ENCODE measurements at places on chromosomes 12 and 14.
A peak's percentile ranks its signal among the peaks of the same experiment; 100 is the strongest.

DNA sequence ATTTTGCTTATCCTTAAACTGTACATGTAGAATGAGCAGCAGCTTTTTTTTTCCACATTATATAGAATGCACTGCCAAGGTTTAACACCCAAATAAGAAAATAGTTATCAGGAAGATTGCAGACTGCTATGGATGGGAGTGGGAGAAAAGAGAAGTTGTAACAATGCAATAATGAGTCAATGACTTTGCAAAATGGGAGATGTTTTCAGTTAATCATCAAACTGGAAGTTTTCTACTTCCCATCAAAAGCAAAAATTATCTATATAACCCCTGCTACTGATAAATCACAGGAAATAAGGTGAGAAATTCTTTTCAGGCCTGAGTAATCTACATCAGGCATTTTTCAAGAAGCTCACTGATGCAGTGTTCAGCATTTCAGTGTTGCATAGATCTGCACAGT, 309.1 kb downstream of the GXYLT1 start:
- no peak for DNase-seq

GRCh38 chr12:94049718-94050117, 98.7 kb upstream of the PLXNC1 start:
- no peak for DNase-seq

DNA sequence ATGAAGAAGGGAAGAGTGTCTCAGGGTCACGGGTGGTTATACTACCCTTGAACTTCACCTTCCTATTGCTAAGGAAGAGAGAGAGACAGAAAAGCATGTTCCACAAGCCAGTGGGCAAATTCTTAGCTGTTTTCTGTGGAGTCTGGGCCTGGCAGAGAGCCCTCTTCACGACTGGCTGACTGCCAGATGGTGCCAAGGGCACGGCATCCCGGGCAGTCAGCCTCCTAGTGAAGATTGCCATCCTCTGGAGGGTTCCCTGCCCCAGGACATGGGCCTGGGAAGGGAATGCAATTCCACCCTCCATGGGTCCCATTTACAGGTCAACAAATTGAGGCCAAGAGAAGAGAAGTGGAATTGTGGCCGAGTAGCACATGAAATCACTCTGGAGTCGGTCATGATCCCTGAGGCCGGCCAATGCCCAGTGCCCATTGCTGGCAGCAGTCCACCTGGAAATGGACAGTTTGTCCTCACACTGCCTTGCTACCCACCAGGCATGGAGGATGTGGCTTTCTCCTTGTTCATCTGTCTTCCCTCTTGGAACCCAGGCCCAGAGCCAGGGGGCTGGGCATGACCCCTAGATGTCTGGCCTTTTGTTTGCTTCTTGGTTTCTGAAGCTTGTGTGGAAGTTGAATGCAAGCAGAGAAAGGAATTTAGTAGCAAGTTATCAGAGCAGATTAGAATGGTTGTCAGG, 9.9 kb downstream of the TUNAR start:
- no peak for DNase-seq

- no peak for DNase-seq
Measured at GRCh38 chr14:71651228-71651627, 281.0 kb upstream of the RGS6 start.

GRCh38 chr14:50452296-50452695, 55.6 kb upstream of the CDKL1 start:
- DNase-seq, result no peak

GRCh38 chr14:74675219-74675618, 37.7 kb downstream of the AREL1 start:
- no peak for DNase-seq

GRCh38 chr12:117878605-117879004, 90.2 kb downstream of the KSR2 start:
- no peak for DNase-seq

DNA sequence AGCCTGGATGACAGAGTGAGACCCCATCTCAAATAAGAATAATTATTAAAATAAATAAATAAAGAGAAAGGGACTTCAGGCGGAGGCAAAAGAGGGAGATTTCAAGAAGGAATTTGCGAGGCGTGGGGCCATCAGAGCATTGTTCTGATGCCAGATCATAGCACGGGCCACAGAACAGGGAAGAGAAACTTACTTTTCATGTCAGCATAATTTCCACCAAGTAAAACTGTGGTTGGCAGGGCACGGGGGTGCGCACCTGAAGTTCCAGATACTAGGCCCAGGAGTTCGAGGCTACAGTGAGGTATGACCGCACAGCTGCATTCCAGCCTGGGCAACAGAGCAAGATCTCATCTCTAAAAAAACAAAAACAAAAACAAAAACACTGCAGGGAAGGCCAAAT, 11.0 kb upstream of the PLBD1 start:
- DNase-seq, result no peak

DNA sequence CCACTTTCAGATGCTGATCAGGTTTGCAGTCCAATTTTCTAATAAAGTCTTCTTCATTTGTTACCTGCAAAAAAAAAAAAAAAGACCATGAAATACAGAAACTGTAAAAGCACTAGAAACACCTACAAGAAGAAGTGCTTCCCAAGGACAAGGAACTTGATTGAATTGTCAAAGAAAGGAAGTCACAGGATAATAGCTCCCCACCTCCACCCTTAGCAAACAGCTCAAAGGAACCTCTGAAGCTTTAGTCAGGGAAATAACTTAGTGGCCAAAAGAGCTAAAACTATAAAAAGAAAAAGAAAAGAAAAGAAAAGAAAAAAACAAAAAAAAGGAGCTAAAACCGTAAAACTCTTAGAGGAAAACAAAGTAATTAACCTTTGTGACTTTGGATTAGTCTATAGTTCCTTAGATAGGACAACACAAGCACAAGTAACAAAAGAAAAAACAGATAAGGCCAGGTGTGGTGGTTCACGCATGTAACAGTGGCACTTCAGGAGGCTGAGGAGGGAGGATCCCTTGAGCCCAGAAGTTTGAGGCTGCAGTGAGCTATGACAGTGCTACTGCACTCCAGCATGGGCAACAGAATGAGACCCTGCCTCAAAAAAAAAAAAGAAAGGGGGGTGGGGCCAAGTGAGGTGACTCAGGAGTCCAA, 28.5 kb downstream of the ZFYVE1 start:
- no peak for DNase-seq

GRCh38 chr12:112878488-112878887, 28.3 kb upstream of the OAS1 start:
- no peak for DNase-seq

DNA sequence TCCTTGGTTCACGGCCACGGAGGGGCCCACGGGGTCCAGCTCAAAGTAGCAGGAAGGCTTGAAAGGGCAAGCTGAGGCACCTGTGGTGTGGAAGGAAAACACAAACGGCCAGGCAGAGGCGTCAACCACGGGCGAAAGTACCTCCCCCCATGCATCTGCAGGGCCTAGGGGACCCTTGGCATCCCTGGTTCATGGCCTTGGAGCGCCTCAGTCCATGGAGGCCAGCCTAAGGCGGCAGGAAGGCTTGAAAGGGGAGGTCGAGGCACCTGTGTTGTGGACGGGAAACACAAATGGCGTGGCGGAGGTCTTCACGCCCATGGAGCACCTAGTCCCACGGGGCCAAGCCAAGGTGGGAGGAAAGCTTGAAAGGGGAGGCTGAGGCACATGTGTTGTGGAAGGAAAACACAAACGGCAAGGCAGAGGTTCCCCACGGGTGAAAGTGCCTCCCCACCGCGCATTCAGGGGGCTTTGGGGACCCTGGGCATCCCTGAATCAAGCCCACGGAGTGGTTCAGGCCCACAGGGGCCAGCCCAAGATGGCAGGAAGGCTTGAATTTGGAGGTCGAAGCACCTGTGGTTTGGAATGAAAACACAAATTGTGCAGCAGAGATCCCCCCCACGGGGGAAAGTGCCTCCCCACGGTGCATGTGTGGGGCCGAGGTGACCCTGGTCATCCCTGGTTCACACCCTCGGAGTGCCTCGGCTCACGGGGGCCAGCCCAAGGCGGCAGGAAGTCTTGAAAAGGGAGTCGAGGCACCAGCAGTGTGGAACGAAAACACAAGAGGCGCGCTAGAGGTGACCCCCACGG, 380.8 kb downstream of the ALG10 start:
- DNase-seq, result no peak

- DNase-seq, result no peak
Measured at GRCh38 chr14:44768935-44769334, 192.8 kb downstream of the KLHL28 start.

DNA sequence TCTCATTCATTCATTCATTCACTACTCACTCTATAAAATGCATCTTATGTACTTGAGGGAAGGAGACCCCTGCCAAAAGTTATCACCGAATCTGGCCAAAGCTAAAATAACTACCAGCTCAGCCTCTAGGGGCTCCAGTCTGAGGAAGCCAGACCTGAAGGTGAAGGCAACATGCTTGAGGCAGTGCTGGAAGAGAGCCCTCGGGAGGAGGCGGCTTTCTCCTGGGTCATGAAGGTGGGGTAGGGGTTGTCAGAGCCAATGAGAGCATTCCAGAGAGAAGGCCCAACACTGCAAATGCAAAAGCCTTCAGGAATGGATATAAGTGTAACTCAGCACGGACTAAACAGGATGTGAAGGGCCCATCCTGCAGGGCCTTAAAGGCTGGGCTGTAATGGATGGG, 62.4 kb downstream of the GSC start:
- no peak for DNase-seq

GRCh38 chr12:122349078-122349477, 73.4 kb downstream of the CLIP1 start:
- no peak for DNase-seq

GRCh38 chr12:49956663-49957569, 4.8 kb upstream of the AQP5 start:
- no peak for DNase-seq

DNA sequence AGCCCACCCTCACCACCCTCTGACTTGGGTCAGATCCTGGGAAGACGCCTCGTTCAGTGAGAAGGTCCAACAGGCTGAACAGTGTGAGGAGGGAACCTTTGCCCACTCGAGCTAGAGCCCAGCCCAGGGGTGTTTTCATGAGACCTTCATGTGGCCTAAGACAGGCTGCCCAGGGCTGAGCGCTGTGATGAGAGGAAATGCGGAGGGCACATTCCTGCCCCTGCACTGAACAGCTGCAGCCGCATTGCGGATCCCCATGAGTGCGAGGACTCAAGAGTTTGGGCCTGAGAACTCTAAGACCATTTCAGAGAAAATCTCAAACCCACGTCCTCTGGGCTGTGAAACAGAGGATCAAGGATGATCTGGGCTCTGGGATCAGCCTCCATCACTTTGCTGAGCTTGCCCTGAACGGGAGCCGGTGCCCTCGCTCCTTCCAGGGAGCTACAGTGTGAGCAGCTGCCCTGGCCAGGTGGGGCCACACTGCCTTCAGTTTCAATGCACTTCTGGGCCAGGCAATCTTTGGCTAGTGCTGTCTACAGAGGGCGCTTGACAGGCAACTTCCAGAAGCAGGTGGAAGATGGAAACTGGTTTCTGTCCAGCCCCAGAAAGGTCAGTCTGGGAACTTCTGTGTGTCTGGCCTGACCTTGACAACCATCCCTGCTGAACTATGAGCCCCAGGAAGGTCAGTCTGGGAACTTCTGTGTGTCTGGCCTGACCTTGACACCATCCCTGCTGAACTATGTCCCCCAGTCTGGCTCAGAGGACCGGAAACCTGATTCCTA, 43.5 kb upstream of the P2RX7 start:
- DNase-seq, result no peak

DNA sequence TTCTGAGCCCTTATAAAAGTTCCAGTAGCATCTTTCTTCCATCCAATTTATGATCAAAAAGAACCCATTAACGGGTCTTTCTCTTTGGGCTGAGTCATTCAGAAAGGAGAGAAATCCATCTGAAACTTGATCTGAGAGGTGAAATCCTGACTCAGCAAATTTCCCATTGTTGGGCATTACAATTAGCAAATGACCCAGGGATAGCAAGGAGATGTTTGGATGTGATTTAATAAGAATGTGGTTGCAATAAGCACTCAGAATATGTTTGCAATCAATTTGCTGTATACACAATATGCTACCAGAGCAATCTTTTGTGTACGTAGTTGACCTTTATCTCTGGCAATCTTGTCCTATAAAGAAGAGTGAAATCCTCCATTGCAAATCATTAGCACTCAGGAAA, 122.7 kb downstream of the CCDC60 start:
- DNase-seq, result no peak

DNA sequence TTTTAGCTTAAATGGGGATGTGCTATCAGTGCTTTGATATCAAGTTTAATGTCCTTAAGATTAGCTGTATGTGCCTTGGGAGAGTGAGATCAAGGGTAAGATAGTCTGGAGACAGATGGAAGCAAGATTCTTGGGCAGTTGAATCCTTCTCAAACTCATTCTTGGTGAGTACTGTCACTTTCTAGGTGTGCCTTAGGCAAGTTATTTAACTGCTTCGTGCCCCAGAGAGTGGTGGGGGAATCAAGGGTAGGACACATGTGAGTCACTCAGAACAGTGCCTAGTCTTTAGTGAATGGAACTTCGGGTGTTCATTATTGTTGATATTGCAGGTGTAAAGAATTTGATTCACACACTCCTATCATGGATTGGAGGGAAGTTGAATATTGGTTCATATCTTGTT, 803.7 kb downstream of the DIO2 start:
- no peak for DNase-seq

- no peak for DNase-seq
Measured at GRCh38 chr12:58358369-58358768, 417.0 kb downstream of the ATP23 start.

DNA sequence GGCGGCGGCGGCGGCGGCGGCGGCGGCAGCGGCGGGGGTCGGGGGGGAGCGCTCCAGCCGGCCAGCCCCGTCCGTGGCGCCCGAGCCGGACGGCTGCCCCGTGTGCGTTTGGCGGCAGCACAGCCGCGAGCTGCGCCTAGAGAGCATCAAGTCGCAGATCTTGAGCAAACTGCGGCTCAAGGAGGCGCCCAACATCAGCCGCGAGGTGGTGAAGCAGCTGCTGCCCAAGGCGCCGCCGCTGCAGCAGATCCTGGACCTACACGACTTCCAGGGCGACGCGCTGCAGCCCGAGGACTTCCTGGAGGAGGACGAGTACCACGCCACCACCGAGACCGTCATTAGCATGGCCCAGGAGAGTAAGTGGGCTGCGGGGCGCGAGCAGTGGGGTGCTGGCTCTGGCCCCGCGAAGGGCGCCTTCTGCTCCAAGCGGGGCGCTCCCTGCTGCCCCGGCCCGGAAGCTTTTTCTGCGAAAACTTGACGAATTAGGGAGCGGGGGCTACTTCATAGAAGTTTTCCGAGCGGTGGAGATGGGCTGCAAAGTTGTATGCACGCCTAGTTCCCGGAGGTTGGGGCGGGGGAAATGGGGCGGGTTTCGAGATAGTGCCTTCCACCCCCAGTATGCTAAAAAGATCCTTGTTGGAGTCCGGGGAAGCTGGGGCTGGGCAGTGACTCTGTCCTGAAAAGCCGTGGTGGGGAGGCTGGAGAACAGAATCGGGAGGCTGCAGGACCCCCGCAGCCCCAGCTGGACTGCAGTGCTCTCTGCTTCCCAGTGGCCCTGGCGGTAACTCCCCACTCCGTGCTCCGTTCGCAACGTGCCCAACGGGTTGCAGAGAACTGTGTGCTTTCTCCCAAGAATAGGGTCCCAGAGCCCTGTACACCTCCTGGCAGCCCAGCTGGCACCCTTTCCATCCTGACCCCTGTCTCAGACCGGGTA, 751 bp downstream of the GDF11 start:
- peak; percentile 67 for DNase-seq

Measured in activated CD8-positive, alpha-beta T cell treated with anti-CD3 and anti-CD28 coated beads for 36 hours (primary cell).